ENCODE measurements at places on chromosomes 7 and 10. TPM values are rescaled to one million over a fixed set of nuclear protein-coding genes. Genes with fewer than 3 reads are reported as not detected.

- DNase-seq = no peak
Observed at GRCh38 chr10:31390804-31391203, 71.8 kb downstream of the ZEB1 start.

GRCh38 chr10:74523199-74523598 is 303.2 kb upstream of the KAT6B start:
- no peak for DNase-seq

DNA sequence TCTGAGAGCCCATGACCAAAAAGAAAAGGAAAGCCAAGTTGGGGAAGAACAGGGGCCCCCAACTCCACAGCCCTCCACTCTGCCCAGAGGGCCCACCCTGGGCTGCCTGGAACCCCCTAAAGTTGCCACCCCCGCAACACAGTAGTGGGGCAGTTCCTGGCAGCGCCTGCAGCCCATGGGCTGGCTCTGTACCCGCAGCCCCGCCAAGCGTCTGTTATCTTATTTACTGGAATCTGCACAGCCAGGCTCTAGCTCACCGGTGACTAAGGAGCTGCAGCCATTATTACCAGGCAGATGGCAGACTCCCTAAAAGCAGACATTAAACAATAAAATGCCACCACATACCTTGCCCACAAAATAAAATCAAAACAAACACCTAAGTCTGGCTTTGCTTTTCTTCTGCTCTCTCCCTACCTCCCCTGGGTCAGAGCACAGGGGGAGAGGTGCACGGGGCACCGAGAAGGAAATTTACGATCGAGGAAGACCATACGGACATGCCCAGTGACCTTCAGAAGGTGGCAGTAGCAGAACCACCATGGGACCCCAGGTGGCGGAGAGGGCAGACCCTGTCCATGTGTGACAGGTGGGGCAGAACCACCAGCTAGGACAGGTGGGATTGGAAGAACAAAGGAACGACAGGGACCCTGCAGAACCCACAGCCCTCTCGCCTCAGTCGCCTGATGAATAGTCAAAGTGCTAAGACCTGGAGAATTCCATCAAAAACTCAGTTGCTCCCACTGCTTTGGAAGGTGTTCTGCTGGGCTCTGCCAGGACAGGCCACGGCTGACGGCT is 66.3 kb downstream of the PRKAG2 start:
- DNase-seq = peak; percentile 72

DNA sequence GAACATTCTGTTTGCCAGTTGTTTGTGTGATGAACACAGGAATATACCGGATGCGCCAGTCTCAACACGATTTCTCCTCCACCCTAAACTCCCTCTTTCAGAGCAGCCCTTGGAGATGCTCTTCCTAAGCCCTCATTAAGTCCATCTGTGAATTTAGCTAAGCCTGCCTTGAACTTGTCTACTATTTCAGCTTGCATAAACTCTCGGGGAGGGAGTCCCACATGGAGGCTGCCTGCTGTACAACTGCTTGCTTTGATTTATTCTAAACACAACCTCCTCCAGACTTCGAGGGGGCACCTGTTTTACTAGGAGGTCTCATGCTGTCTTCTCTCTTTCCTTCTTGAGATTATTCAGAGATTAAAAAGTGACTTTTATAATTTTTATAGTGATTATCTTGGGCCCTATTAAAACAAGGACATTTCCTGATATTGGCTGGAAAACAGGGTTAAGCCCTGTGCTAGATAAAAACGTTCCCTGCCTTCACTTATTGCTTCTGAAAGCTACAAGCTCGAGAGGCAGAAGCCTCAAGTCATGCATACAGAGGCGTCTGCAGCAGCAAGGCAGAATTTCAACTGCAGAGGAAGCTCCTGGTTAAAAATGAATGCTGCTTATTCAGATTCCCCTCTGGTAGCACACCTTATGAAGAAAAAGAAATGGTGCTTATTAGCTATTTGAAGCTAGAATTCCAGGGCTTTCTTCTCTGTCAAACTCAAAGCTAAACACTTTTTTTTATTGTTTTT is 174.3 kb downstream of the FANK1 start:
- DNase-seq = no peak

- peak; percentile 19 for DNase-seq
Observed at GRCh38 chr10:131818510-131819234, 82.1 kb upstream of the PPP2R2D start.

Gene CUL1
- 59.5 TPM for total RNA-seq
